ENCODE measurements at places on chromosomes 16 and 17. TPM values are rescaled to one million over a fixed set of nuclear protein-coding genes. Genes with fewer than 3 reads are reported as not detected.
A peak's percentile ranks its signal among the peaks of the same experiment; 100 is the strongest.

- peaks cover 24% of the 10 kb centered on the region for H3K4me1 ChIP-seq
- H3K4me3 ChIP-seq = no peak overlapping the region
- H3K36me3 ChIP-seq = no peaks in the 10 kb centered on the region
- no peaks in the 10 kb centered on the region for H3K27me3 ChIP-seq
Measured at GRCh38 chr16:30401768-30402425, 5.5 kb upstream of the ZNF771 start.

- H3K4me1 ChIP-seq = no peaks in the 10 kb centered on the region
- H3K4me3 ChIP-seq = no peak overlapping the region
- no peak overlapping the region for H3K27ac ChIP-seq
Measured at GRCh38 chr17:80446645-80447405, 29.6 kb downstream of the NPTX1 start.

GRCh38 chr16:66580605-66581209, 1.4 kb downstream of the CMTM2 start:
- no peak overlapping the region for H3K27ac ChIP-seq
- no peak for DNase-seq
- H3K36me3 ChIP-seq = no peaks in the 10 kb centered on the region
- no peaks in the 10 kb centered on the region for H3K27me3 ChIP-seq
- no peaks in the 10 kb centered on the region for H3K4me1 ChIP-seq
- no peak overlapping the region for H3K4me3 ChIP-seq

- H3K27ac ChIP-seq = no peak overlapping the region
- no peak overlapping the region for H3K4me3 ChIP-seq
- DNase-seq = no peak
Measured at GRCh38 chr17:65856865-65857264, 295.4 kb upstream of the AXIN2 start.

GRCh38 chr17:44927696-44928095, 12.4 kb upstream of the GFAP start:
- no peak overlapping the region for H3K4me3 ChIP-seq
- no peaks in the 10 kb centered on the region for H3K4me1 ChIP-seq
- H3K36me3 ChIP-seq = no peaks in the 10 kb centered on the region
- H3K27ac ChIP-seq = no peak overlapping the region

DNA sequence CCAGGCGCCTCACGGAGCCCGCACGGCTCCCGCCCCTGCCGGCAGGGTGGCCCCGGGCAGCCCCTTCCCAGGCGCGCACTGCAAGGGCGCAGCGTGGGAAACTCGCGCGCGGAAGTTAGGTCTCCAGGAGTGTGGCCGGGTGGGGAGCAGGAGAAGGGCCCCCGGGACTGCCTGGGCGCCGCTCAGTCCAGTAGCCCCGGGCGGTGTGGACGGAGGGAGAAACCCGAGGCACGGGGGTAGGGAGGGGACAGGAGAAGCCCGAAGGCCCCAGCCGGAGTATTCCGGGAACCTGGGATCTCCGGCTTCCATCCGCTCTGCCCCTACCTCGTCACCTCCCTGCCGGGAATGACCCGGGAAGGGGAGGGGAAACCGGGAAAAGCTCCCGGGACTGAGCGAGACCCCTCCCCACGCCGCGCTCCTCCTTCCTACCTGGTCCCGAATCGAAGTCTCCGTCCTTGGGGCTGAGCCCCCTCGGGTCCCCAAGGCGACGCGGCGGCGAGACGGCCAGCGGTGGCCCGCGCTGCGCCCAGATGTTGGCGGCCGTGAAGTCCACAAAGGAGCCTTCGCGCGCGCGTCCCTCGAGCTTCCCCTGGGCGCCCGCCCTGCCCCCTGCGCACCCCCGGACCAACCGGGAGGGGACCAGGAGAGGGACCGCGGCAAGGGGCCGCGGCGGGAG, 418 bp downstream of the SOCS3 start:
- DNase-seq = peak; percentile 61
- H3K27me3 ChIP-seq = no peaks in the 10 kb centered on the region
- H3K36me3 ChIP-seq = no peaks in the 10 kb centered on the region
- peak overlapping the region; percentile 76 for H3K4me3 ChIP-seq
- H3K4me1 ChIP-seq = peaks cover 36% of the 10 kb centered on the region
- H3K27ac ChIP-seq = peak overlapping the region; percentile 94

DNA sequence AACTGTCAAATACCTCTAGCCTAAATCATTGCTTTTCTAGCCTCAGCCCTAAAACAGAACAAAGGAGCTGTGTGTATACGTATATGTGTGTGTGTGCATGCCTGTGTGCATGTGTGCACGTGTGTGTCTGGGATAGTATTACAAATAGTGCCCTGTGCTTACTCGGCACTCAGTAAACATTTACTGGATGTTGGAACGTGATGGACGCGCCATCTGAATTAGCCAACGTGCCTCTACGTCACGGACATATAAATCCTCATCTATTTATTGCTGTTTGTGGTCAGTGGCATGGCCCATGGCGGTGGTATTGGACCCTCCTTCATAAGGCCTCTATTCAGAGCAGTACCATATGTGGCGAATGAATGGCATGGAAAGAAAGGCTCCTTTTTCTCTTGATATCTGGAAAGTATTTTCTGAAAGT, 37.5 kb downstream of the WWP2 start:
- H3K27me3 ChIP-seq = no peaks in the 10 kb centered on the region
- H3K4me1 ChIP-seq = no peaks in the 10 kb centered on the region
- H3K27ac ChIP-seq = peak overlapping the region; percentile 13
- no peaks in the 10 kb centered on the region for H3K36me3 ChIP-seq
- no peak for DNase-seq

DNA sequence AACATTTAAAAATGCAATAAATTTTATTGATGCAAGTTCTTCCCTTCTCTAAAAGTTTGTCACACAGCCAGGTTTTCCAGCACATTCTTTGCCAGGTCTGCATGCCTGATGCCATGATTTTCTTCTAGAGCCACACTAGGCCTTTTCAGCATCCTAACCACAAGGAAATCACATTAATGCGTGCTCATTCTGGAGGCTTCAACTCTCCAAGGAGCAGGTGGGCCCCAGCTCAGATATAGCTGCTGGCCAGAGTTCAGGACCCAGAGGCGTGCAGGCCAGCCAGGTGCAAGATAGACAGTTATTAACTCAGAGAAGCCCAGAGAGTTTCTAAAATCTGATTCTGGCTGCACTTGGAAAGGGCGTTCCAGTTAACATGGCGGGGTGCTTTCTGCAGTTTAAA, 124.5 kb upstream of the MAF start:
- no peak overlapping the region for H3K27ac ChIP-seq
- no peaks in the 10 kb centered on the region for H3K27me3 ChIP-seq

Gene USP43
- total RNA-seq = 34.8 TPM

GRCh38 chr17:70658840-70659239, 489.5 kb downstream of the KCNJ2 start:
- H3K27ac ChIP-seq = no peak overlapping the region
- H3K36me3 ChIP-seq = no peaks in the 10 kb centered on the region
- DNase-seq = no peak
- no peaks in the 10 kb centered on the region for H3K4me1 ChIP-seq
- no peaks in the 10 kb centered on the region for H3K27me3 ChIP-seq

Gene RAB11FIP4
- 64.7 TPM for total RNA-seq

DNA sequence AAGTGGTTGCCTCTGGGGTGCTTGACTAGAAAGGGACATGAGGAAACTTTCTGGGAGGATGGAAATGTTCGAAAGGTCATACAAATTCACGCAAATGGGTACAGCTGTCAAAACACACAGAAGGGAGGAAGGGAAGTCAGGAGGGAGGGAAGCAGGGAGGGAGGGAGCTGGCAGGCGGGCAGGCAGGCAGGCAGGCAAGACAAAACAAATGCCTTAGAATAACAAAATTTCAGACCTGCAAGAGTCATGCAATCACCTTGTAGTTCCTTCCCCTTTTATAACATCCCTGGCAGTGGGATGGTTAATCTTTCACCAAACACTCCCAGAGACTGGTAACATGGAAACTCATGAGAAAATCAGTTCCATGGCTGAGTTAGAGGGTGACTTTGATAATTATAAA, 189.2 kb downstream of the STX8 start:
- no peaks in the 10 kb centered on the region for H3K36me3 ChIP-seq
- no peaks in the 10 kb centered on the region for H3K27me3 ChIP-seq
- no peak overlapping the region for H3K27ac ChIP-seq
- H3K4me3 ChIP-seq = no peak overlapping the region
- H3K4me1 ChIP-seq = no peaks in the 10 kb centered on the region

Gene RPL38
- total RNA-seq = 222 TPM

DNA sequence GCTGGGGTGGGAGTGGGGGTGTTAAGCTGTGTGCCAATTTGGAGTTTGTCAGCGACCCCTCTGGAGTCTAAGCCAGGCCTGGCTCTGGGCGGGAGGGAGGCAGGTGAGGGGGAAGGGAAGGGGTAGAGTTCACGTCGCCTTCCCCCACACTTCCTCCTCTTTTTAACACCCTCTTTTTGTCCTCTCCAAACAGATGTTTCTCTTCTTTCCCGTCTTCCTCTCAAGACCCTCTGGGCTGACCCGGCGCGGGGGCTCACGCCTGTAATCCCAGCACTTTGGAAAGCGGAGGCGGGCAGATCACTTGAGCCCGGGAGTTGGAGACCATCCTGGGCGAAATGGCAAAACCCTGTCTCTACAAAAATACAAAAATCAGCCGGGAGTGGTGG, 3.3 kb downstream of the HOXB1 start:
- H3K4me3 ChIP-seq = no peak overlapping the region
- no peaks in the 10 kb centered on the region for H3K27me3 ChIP-seq
- H3K27ac ChIP-seq = no peak overlapping the region
- no peaks in the 10 kb centered on the region for H3K4me1 ChIP-seq

Gene IKZF3
- 5.4 TPM for total RNA-seq

GRCh38 chr16:22734368-22734767, 79.6 kb upstream of the HS3ST2 start:
- H3K27me3 ChIP-seq = no peaks in the 10 kb centered on the region
- DNase-seq = no peak
- no peak overlapping the region for H3K4me3 ChIP-seq
- H3K4me1 ChIP-seq = no peaks in the 10 kb centered on the region

Gene RNFT1
- 24.0 TPM for total RNA-seq

DNA sequence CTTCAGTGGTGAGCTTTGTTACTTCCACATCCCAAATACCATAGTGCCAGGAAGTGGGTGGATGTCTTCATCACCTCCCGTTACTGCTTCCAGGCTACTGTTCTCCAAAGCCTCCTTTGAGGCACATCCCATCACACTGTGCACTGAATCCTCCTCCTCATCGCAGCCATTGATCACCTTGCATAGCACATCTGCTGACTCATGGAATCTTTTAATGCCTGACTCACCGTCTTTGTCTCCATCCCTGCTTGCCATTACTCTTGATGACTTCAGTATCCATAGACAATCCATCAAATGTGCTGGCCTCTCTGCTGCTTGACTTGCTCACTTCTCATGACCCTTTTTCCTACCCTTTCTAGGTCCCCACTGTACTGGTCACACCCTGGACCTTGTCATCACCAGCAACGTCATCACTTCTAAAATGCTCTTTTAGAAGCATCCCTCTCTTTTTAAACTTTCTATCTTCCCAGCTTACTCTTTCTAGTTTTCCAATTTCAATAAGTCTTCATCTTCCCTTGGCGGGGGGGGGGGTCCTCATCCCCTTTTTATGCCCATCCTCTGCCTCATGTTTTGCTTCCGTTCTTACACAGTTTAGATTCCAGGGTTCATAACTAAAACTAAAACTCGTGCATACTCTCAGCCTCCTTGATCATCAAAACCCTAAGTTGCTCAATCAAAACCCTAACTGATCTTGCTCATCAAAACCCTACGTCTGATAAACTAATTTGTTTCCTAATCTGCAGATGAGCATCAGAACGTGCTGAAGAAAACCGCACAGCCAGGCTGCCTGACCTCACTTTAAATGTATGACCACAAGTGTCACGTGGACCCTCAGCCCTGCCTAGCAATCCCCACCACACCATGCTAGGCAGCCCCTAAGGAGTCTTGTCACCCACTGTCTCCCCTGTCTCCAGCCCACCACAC, 289.7 kb upstream of the ZFHX3 start:
- no peak for DNase-seq
- H3K4me1 ChIP-seq = no peaks in the 10 kb centered on the region
- no peaks in the 10 kb centered on the region for H3K27me3 ChIP-seq

DNA sequence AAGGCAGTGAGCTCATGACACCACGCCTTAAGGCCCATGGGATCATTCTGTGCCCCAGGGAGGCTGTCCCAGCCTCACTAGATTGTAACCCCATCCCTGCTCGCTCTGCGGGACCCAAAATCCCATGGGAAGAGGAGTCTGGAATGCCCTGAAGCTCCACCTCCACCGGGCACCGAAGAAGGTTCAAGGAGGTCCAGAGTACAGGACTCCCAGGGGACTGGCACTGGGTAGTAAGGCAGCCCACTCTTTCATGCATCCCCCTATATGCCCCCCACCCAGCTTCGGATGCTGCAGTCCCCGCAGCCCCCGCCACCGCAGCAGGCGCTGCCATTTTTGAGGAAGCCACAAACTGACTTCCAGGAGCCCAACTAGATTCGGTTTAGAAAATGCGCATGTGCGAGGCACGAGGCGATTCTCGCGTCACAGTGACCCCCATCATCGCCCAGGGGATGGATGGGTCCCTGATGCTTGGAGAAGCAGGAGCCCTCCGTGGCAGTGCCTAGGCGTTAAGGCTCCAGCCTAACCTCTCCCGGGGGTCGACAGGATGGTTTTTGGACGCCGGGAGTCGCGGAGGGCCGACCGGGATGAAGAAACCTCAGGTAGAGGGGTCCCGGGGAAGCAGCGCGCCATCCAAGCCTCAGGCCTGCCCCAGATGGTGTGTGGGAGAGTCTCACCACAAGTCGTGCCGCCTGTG, 1681.0 kb downstream of the TP53TG3F start:
- H3K27ac ChIP-seq = no peak overlapping the region
- no peaks in the 10 kb centered on the region for H3K36me3 ChIP-seq
- no peaks in the 10 kb centered on the region for H3K4me1 ChIP-seq
- H3K4me3 ChIP-seq = no peak overlapping the region
